ENCODE measurements at places on chromosomes 3 and 15.
A peak's percentile ranks its signal among the peaks of the same experiment; 100 is the strongest.

GRCh38 chr3:108538083-108538482 lies 27.7 kb upstream of the MYH15 start:
- no peak for DNase-seq

GRCh38 chr3:33716227-33716626 lies 1.8 kb downstream of the CLASP2 start:
- no peak for DNase-seq

DNA sequence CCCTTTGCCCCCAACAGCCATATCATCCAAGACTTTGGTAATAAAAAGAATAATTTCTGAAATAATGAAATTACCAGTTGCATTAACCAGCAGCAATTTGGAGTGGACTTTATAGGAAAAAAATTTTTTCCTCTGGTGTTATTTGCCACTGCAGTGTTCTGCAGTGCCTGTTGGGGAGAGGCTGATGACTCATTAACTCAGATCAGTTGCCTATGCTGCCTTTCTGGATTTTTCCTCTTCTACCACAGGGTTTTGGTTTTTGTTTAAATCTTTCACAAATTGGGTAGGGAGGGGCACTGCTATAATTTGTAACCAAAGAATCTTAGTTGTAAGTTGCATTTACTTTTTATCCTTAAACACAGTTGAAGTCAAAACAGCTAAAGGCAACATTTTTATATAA lies 22.7 kb downstream of the ATP6V1A start:
- no peak for DNase-seq

GRCh38 chr3:148518520-148518919 lies 179.2 kb upstream of the AGTR1 start:
- no peak for DNase-seq

GRCh38 chr3:146241523-146242240 lies 9.2 kb downstream of the PLSCR4 start:
- no peak for DNase-seq

DNA sequence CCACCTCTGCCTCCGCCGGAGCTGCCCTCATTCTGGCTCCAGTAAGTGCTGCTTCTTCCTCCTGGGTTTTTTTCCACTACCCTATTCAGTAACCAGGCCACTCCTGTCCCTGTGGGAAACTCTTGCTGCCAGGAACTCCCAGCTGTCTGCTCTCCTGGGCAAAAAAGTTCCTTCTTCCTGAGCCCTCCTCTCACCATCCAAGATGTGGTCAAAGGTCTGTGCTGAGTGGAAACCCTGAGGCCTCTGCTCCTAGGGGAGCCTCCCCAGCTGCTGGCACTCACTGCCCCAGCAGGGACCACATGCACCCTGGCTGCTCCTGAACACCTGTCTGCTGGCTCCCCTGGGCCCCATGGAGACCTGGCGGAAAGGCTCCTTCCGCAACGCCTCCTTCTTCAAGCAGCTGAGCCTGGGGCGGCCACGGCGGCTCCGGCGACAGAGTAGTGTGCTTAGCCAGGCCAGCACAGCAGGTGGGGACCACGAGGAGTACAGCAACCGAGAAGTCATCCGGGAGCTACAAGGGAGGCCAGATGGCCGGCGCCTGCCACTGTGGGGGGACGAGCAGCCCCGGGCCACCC lies 454 bp downstream of the C15orf62 start:
- no peak for DNase-seq

DNA sequence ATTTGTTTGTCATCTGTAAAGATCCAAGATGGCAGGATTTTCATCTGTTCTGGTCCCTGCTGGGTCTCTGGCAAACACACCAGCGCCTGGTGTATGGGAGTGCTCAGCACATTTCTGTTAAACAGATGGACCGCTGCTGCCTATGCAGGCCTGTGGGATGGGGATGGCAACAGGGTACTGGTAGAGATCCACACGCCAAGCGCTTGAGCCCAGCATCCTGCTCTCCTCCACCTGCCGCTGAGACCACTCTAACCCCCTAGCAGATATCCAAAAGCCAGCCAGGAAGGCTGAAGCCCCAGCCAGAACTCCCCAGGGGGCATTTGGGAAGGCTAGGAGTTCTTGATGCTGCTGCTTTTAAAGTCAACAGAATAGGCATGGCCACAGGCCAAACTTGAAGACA lies 31.7 kb downstream of the ZNF445 start:
- no peak for DNase-seq

DNA sequence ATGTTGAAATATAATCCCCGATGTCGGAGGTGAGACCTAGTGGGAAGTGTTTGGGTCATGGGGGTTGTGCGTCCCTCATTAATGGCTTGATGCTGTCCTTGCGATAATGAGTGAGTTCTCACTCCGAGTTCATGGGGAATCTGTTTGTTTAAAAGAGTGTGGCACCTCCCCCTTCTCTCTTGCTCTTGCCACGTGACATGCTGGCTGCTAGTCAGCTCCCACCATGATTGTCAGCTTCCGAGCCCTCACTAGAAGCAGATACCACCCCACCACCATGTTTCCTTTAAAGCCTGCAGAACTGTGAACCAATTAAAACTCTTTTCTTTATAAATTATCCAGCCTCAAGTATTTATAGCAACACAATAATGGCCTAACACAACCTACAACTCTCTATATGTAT lies 166.3 kb upstream of the MBNL1 start:
- no peak for DNase-seq

DNA sequence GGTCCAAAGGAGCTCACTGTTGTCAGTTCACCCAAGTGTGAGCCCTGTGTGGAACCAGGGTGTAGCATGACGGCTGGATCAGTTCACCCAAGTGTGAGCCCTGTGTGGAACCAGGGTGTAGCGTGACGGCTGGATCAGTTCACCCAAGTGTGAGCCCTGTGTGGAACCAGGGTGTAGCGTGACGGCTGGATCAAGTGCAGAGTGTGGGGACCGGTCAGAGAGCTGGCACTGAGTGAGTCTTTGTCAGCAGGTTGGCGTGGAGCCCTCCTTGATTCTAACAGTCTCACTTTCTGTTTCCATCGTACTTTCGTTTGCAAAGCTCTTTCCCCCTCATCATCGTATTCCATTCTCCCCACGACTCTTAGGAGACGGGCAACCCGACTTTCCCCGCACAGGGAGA lies 57.9 kb upstream of the DLG1 start:
- no peak for DNase-seq

DNA sequence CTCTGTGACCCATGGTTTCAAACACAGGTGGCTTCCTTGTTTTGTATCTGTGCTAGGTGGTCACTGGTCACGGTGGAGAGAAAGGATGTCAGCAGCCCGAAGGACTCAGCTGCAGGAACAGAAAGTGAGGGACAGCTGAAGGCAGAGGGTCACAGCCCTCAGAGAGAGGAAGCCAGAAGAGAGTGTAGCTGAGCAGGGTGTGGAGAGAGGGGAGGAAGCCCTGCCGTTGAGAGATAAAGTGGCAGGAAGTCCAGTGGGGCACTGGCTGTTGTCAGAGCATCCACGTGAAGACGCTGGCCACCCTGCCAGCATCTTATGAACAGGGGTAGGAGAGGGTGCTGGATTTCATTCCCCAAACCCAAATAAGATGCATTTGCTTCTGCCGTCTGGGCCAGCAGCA lies 36.9 kb downstream of the LIMD1 start:
- DNase-seq, result no peak

DNA sequence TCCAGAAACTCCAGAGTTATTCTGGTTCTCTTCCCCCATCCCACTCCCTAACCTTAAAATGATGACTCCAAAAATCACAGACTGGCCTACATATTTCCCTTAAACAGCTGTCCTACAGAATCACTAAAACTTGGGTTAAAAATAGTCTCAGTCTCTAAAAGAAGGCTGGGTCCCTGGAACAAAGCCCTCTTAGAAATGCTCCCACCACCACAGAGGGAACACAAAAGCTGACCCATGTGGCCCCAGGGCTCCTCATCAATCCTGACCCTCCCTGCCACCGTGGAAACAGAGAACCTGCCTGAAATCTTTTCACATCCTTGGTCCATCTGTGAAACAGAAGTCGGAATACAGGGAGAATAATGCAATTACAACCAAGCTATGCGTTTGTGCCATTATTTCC lies 55.7 kb upstream of the DCLK3 start:
- no peak for DNase-seq

GRCh38 chr15:78049691-78050440 lies 27.6 kb downstream of the TBC1D2B start:
- no peak for DNase-seq

DNA sequence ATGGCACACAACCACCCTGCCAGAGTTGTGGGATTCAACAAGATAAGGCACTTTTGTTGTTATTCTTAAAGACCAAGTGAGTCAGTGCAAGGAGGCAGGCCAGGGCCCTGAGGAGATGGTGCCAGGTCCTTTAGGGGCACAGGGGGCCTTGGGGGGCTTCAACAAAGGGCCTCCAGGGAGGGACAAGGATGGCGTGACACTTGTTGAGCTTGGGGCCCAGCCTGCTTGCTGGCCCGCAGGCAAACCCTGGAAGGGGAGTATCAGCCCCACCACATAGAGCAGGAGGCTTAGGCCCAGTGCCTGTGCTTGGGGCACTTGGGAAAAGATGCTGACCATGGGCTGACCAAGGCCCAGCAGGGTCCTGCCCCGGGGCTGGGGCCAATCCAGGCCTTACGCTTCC lies 5.5 kb downstream of the IQSEC1 start:
- DNase-seq, result no peak

- no peak for DNase-seq
Observed at GRCh38 chr3:21620511-21621155, 130.4 kb downstream of the ZNF385D start.

DNA sequence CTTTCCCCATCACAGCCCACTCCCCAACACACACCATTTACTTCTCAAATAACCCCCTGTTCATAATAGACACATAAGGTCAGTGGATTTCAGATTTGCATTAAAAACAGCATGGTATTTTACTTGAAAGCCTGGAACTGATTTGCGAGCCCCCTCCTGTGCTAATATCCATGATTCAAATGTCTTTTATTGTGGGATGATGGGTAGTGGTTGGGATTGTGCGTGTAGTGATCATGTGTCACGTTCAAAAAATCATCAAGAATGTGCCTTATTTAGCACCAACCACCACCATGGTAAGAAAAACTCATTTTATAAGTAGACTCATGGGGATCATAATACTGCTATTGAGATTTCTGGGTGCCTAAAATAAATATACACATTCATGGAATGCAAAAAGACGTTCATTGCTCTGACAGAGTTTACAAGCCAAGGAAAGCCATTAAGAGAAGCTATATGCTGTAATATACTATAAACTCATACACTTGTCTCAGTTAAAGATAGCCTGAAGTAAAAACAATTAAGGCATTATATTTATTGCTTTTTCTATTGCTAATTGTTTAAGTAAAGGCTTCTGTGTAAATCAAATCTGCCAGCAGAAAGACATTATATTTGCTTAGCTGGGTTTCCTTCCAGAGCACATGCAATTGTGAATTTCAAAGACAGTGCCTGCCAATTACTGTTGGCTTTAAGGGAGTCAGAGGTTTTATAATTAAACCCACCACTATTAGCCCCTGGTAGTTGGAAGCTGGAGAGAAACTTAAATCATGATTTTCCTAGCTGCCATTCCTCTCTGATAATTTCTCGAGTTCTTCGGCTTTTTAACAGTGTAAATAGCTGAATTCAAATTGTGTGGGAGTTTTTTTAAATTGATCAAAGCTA lies 4.0 kb downstream of the TRAT1 start:
- no peak for DNase-seq

GRCh38 chr15:98835876-98836275 lies 171.7 kb downstream of the PGPEP1L start:
- no peak for DNase-seq

DNA sequence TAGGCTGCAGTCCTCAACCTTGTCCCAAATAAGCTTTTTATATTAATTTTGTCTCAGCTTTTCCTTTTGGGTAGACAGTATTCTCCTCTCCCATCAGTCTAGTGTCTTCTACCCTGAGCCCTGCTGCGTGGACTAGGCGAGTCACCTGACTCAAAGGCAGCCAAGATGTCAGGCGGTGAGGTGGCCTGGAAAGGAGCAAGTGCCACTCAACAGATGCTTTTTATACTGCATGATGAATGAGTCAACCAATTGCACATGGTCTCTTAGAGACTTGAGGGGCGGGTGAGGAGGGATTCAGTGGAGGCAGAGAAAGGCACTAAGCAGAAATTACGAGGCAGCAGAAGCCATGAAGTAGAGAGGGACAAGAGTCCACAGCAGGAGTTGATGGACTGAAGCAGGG lies 95.9 kb downstream of the FRMD4B start:
- DNase-seq, result no peak

DNA sequence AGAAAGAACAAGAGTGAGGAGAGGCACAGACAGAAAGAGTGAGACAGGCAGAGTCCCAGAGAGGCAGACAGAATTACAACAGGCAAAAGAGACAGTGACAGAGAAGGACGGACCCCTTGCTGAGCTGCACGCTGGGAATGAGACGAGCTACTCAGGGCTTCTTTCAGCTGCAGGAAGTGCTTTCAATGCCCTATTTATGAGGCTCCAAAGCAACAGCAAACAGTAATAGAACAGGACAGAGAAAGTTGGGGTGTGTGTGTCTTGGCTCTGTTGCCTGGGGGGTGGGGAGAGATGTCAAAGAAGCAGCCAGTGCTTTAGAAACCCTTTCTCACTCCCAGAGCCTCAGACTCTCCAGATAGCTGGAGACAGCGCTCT lies 502 bp upstream of the TIMP4 start:
- no peak for DNase-seq

GRCh38 chr3:71393093-71393492 lies 190.4 kb downstream of the FOXP1 start:
- DNase-seq, result no peak

- DNase-seq, result no peak
Observed at GRCh38 chr15:69793431-69793780, 304.3 kb downstream of the TLE3 start.

- no peak for DNase-seq
Observed at GRCh38 chr3:81063896-81064295, 697.5 kb downstream of the GBE1 start.

GRCh38 chr3:9715764-9716437 lies 12.3 kb downstream of the CPNE9 start:
- DNase-seq, result peak; percentile 73

DNA sequence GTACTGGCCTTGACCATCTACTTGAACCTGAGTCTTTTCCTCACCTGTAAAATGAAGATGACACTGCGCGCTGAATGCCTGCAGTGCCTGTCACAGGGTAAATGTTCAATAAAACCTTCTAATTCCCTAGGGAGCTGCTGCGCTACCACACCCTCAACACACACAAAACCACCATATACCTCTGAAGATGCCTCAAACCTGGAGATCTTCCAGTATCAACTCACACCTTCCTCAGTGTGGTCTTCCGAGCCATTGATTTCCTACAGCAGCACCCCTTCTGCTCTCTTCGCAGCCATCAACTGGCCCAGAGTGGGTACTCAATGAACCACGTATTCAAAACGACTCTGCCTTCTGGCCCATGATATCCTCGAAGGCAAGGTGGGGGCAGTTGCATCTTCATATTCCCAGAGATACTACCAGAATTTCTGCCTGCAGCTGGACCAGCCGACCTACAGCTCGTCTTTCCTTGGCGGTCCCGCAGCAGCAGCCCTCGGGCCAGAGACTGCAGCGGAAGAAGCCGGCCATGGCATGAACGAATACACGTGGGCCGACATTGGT lies 695 bp downstream of the RPL32 start:
- DNase-seq, result no peak

GRCh38 chr15:96392380-96393208 lies 62.1 kb downstream of the NR2F2 start:
- DNase-seq, result no peak

- DNase-seq, result peak; percentile 50
Observed at GRCh38 chr3:138381413-138381901, 33.1 kb downstream of the MRAS start.

All from COLO829 (cell line).